ENCODE measurements at places on chromosomes 7 and 10.

- no peak overlapping the region for H3K27ac ChIP-seq
- H3K36me3 ChIP-seq = no peaks in the 10 kb centered on the region
- DNase-seq = no peak
- H3K4me1 ChIP-seq = no peaks in the 10 kb centered on the region
- H3K4me3 ChIP-seq = no peak overlapping the region
Observed at GRCh38 chr7:55486192-55486590, 86.1 kb downstream of the VOPP1 start.

DNA sequence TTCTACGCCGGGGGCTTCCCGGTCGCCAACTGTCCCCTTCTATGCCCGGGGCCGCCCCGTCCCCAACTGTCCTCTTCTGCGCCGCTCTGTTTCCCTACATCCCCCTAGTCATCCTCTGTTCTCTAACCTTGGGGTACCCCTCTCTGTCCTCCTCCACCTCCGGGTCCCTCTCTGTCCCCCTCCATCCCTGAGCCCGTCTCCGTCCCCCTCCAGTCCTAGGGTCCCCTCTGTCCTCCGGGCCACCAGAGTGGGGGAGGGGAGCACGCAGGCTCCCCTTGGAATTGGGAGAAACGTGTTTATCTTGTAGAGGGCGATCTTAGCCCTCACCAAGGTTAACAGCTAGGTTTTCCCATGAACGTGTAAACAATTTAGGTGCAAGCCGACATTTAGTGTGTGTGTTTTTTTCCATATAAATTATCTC, 852 bp upstream of the KLF6 start:
- H3K27ac ChIP-seq = peak overlapping the region; percentile 98
- DNase-seq = peak; percentile 54
- H3K4me1 ChIP-seq = peaks cover 42% of the 10 kb centered on the region
- H3K4me3 ChIP-seq = peak overlapping the region; percentile 77

GRCh38 chr10:89134963-89135362, 72.2 kb downstream of the CH25H start:
- no peaks in the 10 kb centered on the region for H3K4me1 ChIP-seq
- H3K27ac ChIP-seq = no peak overlapping the region
- no peaks in the 10 kb centered on the region for H3K36me3 ChIP-seq
- H3K4me3 ChIP-seq = no peak overlapping the region
- DNase-seq = no peak
- H3K27me3 ChIP-seq = no peaks in the 10 kb centered on the region

DNA sequence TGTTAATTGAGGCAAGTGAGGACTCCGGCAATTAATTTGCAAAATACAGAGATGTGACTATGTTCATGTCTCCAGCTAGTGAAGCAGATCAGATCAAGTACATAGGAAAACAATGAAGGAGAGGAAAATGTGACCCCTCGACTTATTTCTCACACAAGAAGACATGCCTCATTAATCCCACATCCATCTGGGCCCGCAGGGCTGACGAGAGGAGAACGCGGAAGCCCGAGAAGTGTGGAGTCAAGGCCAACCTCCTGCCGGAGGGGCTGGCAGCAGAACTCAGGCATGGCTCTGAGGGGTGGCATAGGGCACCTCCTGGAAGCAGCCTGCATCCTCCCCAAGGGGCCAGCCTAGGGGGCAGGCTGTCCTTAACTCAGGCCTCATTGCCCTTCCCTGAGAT, 54.4 kb downstream of the ZNF503 start:
- H3K27me3 ChIP-seq = no peaks in the 10 kb centered on the region
- no peak overlapping the region for H3K27ac ChIP-seq
- no peak overlapping the region for H3K4me3 ChIP-seq

GRCh38 chr10:62011558-62011957, 110.1 kb downstream of the ARID5B start:
- peaks cover 54% of the 10 kb centered on the region for H3K4me1 ChIP-seq
- H3K36me3 ChIP-seq = peaks cover 11% of the 10 kb centered on the region
- DNase-seq = peak; percentile 62
- no peak overlapping the region for H3K4me3 ChIP-seq
- H3K27ac ChIP-seq = peak overlapping the region; percentile 48

DNA sequence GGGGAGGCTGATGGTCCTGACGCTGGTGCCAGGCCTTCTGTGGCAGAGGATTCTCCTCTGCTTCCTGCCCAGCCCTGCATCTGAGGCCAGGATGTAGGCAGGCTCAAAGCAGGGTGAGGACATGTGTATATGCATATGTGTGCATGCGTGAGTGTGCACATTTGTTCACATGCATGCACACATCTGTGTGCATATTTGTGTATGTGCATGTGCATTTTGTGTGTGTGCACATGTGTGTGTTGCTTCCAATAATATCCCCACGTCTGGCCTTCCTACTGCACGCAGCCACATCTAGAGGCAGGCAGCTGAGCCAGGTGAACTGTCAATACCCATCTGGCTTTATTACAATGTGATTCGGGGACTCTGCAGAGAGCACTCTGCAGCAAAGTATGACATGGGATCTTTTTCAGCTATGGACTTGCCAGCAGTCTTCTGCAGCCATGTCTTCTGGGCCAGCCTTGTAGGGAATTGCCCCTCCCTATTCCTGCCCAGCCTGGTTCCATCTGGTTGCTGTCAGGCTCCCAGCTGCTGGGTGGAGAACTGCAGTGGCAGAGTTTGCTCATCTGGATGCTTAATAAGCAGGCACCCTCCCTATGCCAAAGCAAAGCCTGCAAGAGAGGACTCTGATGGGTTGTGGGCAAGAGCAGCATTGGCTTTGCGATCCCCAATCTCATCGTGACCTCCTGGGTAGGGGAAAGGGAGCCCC, 140.7 kb downstream of the PFKFB3 start:
- no peaks in the 10 kb centered on the region for H3K27me3 ChIP-seq
- H3K36me3 ChIP-seq = no peaks in the 10 kb centered on the region
- no peak overlapping the region for H3K27ac ChIP-seq
- no peaks in the 10 kb centered on the region for H3K4me1 ChIP-seq
- H3K4me3 ChIP-seq = no peak overlapping the region

GRCh38 chr10:122701652-122702051, 2.0 kb upstream of the C10orf120 start:
- no peak for DNase-seq
- no peaks in the 10 kb centered on the region for H3K36me3 ChIP-seq
- no peak overlapping the region for H3K4me3 ChIP-seq
- H3K27ac ChIP-seq = no peak overlapping the region

DNA sequence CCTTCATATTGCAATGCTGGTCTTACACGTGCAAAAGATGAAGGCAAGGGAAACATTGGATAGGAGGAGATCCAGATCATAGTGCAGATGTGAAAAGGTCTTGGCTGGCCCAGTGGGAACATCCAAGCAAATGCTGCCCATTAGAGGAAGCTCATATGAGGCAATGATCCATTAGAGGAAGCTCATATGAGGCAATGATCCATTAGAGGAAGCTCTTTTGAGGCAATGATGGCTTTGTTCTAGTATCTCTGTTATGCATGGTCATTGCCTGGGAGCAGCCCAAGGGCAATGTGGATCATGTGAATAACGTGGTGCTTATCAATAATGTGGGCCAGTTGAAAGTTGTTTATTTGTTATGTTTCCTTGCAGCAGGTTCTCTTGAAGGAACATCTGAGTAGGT, 37.8 kb downstream of the STEAP4 start:
- H3K4me1 ChIP-seq = no peaks in the 10 kb centered on the region
- no peak for DNase-seq
- H3K36me3 ChIP-seq = no peaks in the 10 kb centered on the region
- no peak overlapping the region for H3K4me3 ChIP-seq
- H3K27me3 ChIP-seq = no peaks in the 10 kb centered on the region
- no peak overlapping the region for H3K27ac ChIP-seq
